AG10803 (cell line): ENCODE measurements at places on chromosomes 6 and 20.
A peak's percentile ranks its signal among the peaks of the same experiment; 100 is the strongest.

- DNase-seq, result no peak
Observed at GRCh38 chr6:15376900-15377487, 131.1 kb downstream of the JARID2 start.

DNA sequence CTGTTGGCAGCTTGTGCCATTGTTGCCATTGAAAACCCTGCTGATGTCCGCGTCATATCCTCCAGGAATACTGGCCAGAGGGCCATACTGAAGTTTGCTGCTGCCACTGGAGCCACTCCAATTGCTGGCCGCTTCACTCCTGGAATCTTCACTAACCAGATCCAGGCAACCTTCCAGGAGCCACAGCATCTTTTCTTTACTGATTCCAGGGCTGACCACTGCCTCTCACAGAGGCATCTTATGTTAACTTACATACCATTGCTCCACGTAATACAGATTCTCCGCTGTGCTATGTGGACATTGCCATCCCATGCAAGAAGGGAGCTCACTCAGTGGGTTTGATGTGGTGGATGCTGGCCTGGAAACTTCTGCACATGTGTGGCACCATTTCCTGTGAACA, 221.8 kb upstream of the FAM83B start:
- DNase-seq, result peak; percentile 69

- DNase-seq, result peak; percentile 82
Observed at GRCh38 chr6:137731960-137732616, 135.0 kb upstream of the TNFAIP3 start.

GRCh38 chr6:37024656-37025337, 19.3 kb downstream of the FGD2 start:
- DNase-seq, result peak; percentile 58

DNA sequence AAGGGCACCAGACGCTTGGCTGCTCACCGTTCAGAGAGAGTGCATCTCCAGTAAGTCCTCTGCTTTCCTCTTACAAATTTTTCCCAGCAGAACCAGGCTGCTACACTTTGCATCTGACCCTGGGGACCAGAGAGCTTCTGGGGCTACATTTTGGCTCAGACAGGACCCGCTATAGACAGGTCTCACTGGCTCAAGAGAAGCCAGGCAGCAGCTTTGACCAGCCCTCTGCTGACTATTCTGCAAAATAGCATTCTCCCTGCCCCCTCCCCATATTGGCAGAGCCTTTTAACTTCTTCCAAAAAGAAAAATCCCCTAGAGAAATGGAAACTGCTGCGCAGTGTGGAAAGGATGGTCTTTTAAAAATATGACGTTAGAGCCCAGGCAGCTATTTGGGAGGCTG, 37.2 kb downstream of the CPXM1 start:
- no peak for DNase-seq

GRCh38 chr20:20073801-20074371, 21.6 kb downstream of the CFAP61 start:
- DNase-seq, result no peak

DNA sequence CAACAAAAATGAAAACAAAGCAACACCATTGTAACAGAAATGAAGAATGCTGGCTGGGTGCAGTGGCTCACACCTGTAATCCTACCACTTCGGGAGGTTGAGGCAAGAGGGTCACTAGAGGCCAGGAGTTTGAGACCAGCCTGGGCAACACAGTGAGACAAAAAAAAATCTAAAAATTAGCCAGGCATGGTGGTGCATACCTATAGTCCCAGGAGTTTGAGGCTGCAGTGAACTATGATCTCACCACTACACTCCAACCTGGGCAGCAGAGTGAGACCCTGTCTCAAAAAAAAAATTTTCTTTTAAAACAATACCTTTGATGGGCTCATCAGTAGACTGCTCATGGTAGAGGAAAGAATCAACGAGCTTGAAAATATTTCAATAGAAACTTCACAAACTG, 18.5 kb downstream of the NINL start:
- DNase-seq, result no peak

DNA sequence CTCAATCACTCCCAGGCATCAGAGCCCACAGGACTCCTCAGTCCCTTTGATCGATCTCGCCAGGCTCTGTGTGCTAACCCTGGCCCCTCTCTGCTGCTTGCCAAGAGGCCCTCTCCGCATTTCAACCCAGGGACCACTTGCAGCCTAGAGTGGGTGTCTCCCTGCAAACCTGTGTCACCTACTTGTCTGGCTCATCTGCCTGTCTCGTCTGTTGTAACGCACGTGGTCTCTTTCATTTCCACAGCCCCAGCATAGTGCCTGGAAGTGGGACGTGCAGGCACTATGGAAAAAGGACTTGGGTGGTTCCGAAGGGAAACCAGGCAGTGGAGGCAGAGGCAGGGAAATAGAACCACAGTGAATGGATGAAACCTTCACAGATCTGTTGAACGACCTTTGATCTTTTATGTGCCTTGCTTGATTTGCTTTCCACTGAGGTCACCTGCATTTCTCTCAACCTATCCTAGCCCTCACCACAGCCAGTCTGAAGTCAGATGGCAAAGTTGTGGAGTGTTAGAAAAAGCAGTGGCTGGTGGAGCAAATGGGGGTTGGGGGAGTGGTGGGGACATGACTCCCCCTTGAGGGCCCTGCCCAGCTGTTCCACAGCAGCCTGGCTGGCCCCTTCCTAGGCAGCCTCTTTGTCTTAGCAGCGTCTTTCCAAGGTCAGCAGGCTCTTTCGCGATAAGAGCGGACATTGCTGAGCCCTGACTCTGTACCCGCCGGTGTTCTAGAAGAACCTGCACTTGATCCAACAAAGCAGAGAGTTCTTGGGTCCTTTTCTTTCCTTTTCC, 55.8 kb upstream of the TAGAP start:
- DNase-seq, result no peak

DNA sequence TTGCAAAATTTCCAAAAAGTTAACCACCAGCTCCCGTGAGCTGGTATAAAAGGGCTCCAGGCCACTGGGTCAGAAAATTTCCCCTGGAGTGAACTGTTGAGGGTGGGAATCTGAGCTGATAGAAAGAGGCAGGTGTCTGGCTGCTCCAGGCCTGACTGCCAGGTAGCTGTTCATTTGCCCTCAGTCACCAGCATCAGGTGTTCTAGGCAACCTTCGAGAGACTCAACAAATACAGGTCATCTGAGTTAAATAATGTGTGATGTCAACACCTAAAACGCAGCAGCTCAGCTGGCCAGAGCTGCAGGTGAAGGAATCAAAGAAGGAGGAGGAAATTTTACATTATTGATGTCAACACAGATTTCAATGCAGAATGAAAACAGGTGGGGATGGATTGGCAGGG, 46.7 kb downstream of the KCNK5 start:
- DNase-seq, result no peak

- DNase-seq, result no peak
Observed at GRCh38 chr20:56245761-56246160, 2.8 kb upstream of the MC3R start.

GRCh38 chr6:11207199-11207968, 25.1 kb downstream of the NEDD9 start:
- peak; percentile 100 for DNase-seq
